ENCODE measurements at places on chromosomes 12 and 14. TPM values are rescaled to one million over a fixed set of nuclear protein-coding genes. Genes with fewer than 3 reads are reported as not detected.

The TPPP2 gene
- total RNA-seq, result not detected

DNA sequence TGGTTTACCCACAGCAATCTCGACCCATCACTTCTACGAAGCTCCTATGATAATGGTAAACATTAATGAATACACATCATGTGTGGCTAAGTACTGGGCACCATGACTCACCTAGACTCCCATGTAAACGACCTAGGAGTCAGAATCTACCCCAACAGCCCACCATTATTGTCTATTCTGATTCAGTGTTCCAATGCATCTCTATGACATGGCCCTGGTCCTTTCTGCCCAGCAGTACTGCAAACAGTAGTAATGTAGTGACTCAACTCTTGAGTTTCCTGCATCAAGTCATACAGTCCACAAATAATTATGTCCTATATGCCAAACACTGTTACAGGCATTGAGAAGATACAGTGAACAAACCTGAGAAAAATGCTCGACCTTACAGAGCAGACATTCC lies 14.6 kb downstream of the GTF2A1 start:
- peaks cover 63% of the 10 kb centered on the region for H3K36me3 ChIP-seq
- H3K4me1 ChIP-seq, result peaks cover 8% of the 10 kb centered on the region
- DNase-seq, result no peak
- no peak overlapping the region for H3K27ac ChIP-seq
- no peak overlapping the region for H3K4me3 ChIP-seq

DNA sequence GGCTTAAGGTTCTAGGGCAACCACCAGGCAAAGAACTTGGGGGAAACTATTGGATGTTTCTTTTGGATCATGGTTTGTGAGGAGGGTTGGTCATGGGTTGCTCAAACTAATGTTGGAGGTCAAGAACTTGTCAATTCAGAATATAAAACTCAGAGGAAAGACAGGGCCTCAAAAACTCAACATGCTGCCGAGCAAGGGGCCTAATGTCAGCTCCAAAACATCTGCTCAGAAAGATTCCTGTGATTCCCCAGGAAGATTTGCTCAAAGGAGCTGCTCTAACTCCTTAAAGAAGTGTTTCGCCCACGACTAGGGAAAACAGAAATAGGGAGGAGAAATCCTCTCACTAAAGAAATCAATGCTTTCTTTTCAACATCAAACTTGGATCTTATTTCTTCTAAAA lies 3.7 kb upstream of the IGF1 start:
- no peaks in the 10 kb centered on the region for H3K27me3 ChIP-seq
- H3K36me3 ChIP-seq, result no peaks in the 10 kb centered on the region
- peak overlapping the region; percentile 31 for H3K4me3 ChIP-seq
- no peak for DNase-seq
- H3K27ac ChIP-seq, result peak overlapping the region; percentile 84

GRCh38 chr12:2169940-2170339 lies 117.2 kb downstream of the CACNA1C start:
- peaks cover 6% of the 10 kb centered on the region for H3K27me3 ChIP-seq
- H3K36me3 ChIP-seq, result no peaks in the 10 kb centered on the region
- H3K4me1 ChIP-seq, result no peaks in the 10 kb centered on the region
- H3K27ac ChIP-seq, result no peak overlapping the region
- H3K4me3 ChIP-seq, result no peak overlapping the region
- no peak for DNase-seq

- H3K36me3 ChIP-seq, result peaks cover 3% of the 10 kb centered on the region
- peaks cover 47% of the 10 kb centered on the region for H3K27me3 ChIP-seq
- H3K4me3 ChIP-seq, result no peak overlapping the region
- DNase-seq, result no peak
Measured at GRCh38 chr12:94875525-94875924, 128.0 kb downstream of the NDUFA12 start.

DNA sequence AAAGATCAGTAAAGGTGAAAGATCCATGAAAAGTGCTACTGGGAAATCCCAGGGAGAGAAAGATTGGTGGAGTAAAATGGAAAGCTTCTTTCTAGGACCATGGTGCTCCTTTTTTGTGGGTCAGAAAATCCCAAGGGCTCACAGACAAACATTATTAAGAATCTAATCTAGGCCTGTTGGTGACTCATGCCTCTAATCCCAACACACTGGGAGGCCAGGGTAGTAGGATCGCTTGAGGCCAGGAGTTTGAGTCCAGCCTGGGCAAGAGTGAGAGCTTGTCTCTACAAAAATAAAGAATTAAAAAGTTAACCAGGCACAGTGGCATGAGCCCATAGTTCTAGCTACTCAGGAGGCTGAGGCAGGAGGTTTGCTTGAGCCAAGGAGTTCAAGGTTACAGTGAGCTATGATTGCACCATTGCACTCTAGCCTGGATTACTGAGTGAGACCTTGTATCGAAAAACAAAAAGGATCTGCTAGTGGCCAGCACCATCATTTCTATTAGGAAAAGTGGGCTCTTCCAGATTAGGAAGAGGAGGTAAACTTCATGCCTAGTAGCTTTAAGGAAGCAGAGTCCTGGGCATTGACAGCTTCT lies 43.0 kb downstream of the TXNRD1 start:
- DNase-seq, result no peak
- H3K36me3 ChIP-seq, result no peaks in the 10 kb centered on the region
- no peak overlapping the region for H3K27ac ChIP-seq

The TEX52 gene
- total RNA-seq, result 0.35 TPM

GRCh38 chr14:24291446-24292117 lies 8.0 kb downstream of the DHRS1 start:
- H3K4me1 ChIP-seq, result peaks cover 37% of the 10 kb centered on the region
- no peak overlapping the region for H3K4me3 ChIP-seq
- H3K27me3 ChIP-seq, result no peaks in the 10 kb centered on the region
- no peak for DNase-seq

The SYNE2 gene
- 218 TPM for total RNA-seq

The PTPN6 gene
- total RNA-seq, result 354 TPM

The CIROP gene
- not detected for total RNA-seq

All from activated CD4-positive, alpha-beta T cell treated with anti-CD3 and anti-CD28 coated beads, Interleukin-2, amount 10 ng/mL, durations not matched to agents 7 days and 5 days (primary cell).